Thymus (tissue), 14 donors: ENCODE measurements at places on chromosomes 12 and 14.

DNA sequence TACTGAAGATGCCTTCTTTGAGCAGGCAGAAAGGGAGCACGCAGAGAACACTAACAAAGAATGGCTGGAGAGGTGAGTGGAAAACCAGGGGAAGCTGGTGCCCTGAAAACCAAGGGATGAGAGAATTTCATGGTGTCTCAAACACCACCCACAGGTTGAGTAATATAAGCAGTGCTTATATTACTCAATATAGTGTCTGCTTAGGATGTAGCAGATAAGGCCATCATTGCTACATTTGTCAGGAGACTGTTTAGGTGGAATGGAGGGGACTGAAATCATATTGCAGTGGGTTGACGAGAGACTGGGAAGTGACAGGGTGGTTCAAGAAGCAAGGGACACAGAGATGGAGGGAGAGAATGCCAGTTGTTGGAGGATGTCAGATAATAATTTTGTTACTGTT lies 20.6 kb downstream of the PKP2 start:
- H3K4me1 ChIP-seq = no peaks in the 10 kb centered on the region
- no peak for DNase-seq
- no peaks in the 10 kb centered on the region for H3K36me3 ChIP-seq
- no peaks in the 10 kb centered on the region for H3K27me3 ChIP-seq
- no peak overlapping the region for H3K27ac ChIP-seq
- no peak overlapping the region for H3K4me3 ChIP-seq

GRCh38 chr14:98754343-98755020 lies 517.5 kb downstream of the BCL11B start:
- H3K36me3 ChIP-seq = no peaks in the 10 kb centered on the region
- no peak overlapping the region for H3K27ac ChIP-seq
- DNase-seq = no peak
- H3K27me3 ChIP-seq = no peaks in the 10 kb centered on the region
- H3K4me1 ChIP-seq = no peaks in the 10 kb centered on the region
- H3K4me3 ChIP-seq = no peak overlapping the region

DNA sequence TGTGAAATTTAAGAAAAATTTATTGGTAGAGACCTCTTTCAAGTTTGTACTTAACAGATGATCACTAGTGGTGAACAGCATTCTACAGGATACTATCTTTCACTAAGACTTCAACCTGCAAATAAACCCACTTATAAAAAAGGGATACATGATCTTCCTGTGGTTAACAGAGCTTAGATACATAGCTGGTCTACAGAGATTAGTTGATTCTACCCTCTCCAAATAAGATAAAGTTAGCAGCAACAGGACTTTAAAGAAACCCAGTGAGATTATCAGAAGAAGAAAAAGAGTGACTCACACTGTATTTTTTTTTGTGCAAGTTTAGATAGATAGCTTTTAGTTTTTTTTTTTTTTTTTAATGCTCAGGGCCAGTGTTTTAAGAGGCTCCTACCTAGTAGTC lies 34.5 kb downstream of the USP44 start:
- no peaks in the 10 kb centered on the region for H3K4me1 ChIP-seq
- no peak overlapping the region for H3K4me3 ChIP-seq
- no peak overlapping the region for H3K27ac ChIP-seq

GRCh38 chr12:67043771-67044170 lies 225.4 kb upstream of the CAND1 start:
- H3K4me3 ChIP-seq = no peak overlapping the region
- no peaks in the 10 kb centered on the region for H3K4me1 ChIP-seq
- no peak for DNase-seq
- H3K36me3 ChIP-seq = no peaks in the 10 kb centered on the region
- H3K27me3 ChIP-seq = no peaks in the 10 kb centered on the region
- no peak overlapping the region for H3K27ac ChIP-seq

GRCh38 chr12:124332900-124333299 lies 38.0 kb downstream of the RFLNA start:
- H3K27me3 ChIP-seq = no peaks in the 10 kb centered on the region
- H3K27ac ChIP-seq = no peak overlapping the region

DNA sequence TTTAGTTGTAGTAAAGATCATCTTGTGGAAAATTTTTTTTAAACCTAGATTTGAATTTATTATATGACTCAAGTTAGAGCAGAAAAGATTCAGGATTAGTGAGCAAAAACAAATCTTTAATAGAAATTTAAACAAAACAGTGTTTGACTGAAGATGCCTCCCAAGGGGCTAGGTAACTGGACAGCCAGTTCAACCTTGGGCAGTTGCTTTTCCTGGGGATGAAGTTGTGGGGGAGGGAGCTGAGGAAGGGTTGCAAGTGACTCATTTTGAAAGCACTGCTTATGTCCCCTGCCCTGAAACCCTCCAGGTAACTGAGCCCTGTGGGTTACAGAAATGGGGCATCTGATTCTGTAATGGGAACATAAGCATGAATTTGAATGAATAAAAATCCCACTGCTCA lies 13.1 kb downstream of the CFAP54 start:
- H3K36me3 ChIP-seq = no peaks in the 10 kb centered on the region
- no peaks in the 10 kb centered on the region for H3K27me3 ChIP-seq
- no peak overlapping the region for H3K27ac ChIP-seq
- no peak for DNase-seq

DNA sequence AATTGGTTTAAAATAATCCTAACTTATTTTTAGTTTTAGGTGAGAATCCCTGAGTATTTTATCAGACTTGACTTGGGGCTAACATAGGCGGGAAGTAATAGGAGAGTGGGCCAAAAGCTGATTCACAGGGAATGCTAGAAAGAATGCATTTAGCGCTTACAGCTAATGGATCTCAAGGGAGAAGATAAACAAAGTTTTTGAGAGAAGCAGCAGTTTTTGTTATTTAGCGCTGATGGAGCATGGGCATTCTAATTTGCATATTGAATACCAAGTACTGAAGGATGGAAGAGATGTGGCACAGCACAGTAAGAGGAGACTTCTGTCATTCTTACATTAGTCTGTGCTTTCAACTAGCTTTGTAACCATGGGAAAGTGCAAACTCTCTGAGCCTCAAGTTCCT lies 436.0 kb upstream of the FBXO33 start:
- H3K36me3 ChIP-seq = no peaks in the 10 kb centered on the region
- H3K27ac ChIP-seq = no peak overlapping the region
- H3K27me3 ChIP-seq = no peaks in the 10 kb centered on the region
- H3K4me3 ChIP-seq = no peak overlapping the region
- no peaks in the 10 kb centered on the region for H3K4me1 ChIP-seq

DNA sequence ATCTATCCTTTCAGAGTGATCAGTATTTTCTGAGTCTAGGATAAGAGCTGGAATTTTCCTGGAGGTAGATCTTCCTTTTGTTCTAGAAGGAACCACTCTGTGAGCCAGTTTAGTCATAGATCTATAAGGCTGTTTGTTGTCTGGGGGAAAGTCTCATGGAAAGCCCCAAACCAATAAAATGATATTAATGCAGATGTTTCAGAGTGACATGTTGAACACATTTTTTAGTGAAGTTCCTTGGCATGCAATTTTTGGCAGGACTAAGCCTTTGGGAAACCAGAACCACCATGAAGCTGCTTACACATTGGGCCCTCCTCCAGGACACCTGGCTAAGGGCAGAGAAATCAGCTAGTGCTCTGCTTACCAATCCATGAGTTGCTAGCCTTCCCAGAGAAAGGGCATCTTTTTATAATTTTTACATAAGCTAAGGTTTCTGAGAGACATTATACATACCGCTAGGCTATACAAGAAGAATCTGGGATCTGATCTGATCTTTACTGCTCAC lies 101.5 kb upstream of the PCED1B start:
- no peaks in the 10 kb centered on the region for H3K36me3 ChIP-seq
- DNase-seq = no peak
- H3K4me3 ChIP-seq = no peak overlapping the region
- H3K4me1 ChIP-seq = no peaks in the 10 kb centered on the region

DNA sequence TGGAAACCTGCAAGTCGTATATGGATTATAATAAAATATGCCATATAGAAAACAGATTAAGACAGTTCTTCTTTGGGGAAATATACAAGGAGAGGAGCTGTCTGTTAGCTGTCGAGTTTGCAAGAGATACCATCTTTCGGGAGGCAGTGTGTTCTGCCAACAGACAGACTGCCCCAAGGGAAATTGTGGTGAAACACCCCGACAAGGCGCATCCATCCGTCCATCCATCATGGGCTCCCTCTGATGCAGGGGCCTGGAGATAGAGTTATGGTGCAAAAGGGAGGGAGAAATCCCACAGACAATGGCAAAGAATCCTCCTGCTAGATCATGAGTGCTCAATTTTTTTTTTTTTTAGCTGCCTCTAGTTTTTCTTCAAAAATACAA lies 156.3 kb downstream of the DPF3 start:
- H3K27ac ChIP-seq = no peak overlapping the region
- H3K4me3 ChIP-seq = no peak overlapping the region
- H3K27me3 ChIP-seq = no peaks in the 10 kb centered on the region
- DNase-seq = no peak

GRCh38 chr14:77040741-77041653 lies 12.5 kb upstream of the IRF2BPL start:
- H3K36me3 ChIP-seq = no peaks in the 10 kb centered on the region
- H3K4me3 ChIP-seq = peak overlapping the region; percentile 33
- H3K4me1 ChIP-seq = peaks cover 99% of the 10 kb centered on the region
- H3K27ac ChIP-seq = peak overlapping the region; percentile 99

- H3K4me3 ChIP-seq = no peak overlapping the region
- no peaks in the 10 kb centered on the region for H3K4me1 ChIP-seq
- no peak overlapping the region for H3K27ac ChIP-seq
- no peaks in the 10 kb centered on the region for H3K27me3 ChIP-seq
Observed at GRCh38 chr12:22766911-22767420, 142.0 kb downstream of the ETNK1 start.

DNA sequence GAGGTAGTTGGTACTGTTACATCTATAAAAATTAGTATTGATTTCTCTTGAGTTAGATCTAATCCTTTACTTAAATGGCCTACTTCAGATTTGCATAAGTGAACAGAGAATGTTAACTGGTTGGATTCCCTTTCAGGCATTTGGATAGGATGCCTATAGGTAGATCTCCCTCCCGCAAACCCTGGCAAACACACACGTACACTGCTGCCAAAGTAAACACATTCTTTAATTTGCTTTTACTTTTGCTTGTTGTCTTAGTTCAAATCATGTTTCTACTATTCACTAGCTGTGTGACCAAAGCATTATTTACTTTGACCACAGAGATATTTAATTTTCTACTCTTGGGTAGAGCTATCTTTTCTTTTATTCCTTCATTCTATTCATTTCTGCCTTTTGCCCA lies 936.1 kb upstream of the FBXO33 start:
- H3K4me1 ChIP-seq = no peaks in the 10 kb centered on the region
- no peak for DNase-seq

DNA sequence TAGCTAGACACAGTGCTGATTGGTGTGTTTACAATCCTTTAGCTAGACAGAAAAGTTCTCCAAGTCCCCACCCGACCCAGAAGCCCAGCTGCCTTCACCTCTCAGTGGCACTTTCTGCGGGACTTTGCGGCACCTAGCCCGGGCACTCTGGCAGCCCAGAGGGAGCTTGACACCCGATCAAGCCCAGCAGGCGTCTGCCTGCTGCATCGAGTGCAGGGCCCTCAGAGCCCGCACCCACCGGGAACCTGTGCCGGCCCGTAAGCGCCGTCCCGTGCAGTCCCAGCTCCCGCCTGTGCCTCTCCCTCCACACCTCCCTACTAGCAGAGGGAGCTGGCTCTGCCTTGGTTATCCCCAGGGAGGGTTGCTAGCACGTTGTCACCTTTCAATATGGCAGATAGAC lies 631.0 kb upstream of the STXBP6 start:
- no peaks in the 10 kb centered on the region for H3K27me3 ChIP-seq
- no peak for DNase-seq
- no peak overlapping the region for H3K27ac ChIP-seq
- H3K36me3 ChIP-seq = no peaks in the 10 kb centered on the region
